GM06990 (cell line): ENCODE measurements at places on chromosomes 2 and 18.
A peak's percentile ranks its signal among the peaks of the same experiment; 100 is the strongest.

DNA sequence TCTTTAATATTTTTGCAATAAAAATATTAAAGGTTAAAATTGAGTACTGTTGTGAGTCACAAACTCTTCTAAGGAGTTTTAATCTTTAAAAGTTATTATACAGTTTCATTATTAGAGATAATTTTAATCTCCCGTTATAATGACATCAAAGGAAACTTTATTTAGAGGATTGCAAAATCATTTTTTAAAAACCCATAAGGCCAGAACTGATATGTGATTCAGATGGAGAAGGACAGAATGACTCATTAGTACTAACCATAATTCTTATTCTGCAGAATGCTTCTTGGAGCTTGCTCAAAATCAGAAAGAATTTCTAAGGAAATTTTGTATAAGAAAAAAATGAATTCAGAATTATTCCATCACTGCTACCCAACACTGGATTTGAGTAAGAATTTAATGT lies 12.5 kb upstream of the HNRNPLL start:
- DNase-seq: no peak

DNA sequence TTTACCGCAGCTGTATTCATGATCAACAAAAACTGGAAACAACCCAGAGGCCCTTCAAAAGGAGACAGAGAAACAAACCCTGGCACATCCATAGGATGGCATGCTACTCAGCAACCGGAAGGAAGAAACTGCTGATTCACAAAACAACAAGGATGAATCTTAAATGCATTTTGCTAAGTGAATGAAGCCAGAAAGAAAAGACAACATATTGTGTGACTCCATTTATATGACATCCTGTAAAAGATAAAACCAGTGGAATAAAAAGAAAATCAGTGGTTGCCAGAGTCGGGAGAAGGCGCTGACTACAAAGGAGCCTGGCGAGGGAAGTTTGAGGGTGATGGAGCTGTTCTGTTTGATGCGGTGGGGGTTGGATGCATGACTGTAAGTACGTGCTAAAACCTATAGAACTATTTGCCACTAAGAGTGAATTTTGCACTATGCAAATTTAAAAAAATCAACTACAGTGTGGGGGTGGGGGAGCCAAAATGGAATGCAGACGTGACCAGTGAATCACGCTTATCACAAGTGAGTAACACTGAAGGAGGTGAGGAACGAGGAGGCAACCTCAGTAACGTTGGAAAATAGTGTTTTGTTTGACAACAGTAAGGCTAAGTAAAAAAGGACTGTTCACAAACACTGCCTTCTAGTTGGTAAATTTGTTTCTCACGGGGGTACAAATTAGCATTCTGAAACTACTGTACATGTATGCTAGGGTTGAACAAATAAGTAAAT lies 108.9 kb downstream of the INHBB start:
- DNase-seq: no peak

DNA sequence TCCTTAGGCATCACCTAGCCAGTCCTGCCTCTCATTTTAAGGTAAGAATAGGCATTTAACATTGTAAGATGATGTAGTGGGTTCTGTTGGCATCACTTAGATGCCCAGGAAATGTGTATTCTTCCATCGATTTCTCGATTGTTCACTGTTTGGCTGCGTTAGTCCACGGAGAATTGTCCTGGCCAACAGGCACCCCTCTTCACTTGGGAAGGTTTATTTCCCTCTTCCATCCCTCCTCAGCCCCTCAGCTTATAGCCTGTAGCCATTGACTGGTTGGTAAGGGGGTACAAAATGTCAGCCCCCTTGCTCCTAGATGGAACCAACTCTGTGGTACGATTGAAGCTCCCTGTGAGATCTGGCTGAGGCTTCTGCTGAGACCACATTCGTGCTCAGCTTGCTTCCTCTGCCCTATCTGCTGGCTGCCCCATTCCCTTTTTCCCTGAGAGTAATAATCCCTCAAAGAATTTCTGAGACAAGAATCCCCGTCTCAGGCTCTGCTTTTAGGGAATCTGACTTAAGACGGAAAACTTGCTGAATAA lies 43.4 kb downstream of the PLEKHA3 start:
- DNase-seq: no peak

- no peak for DNase-seq
These were observed 56.6 kb downstream of the ZNF804A start for GRCh38 chr2:184654945-184655344.

DNA sequence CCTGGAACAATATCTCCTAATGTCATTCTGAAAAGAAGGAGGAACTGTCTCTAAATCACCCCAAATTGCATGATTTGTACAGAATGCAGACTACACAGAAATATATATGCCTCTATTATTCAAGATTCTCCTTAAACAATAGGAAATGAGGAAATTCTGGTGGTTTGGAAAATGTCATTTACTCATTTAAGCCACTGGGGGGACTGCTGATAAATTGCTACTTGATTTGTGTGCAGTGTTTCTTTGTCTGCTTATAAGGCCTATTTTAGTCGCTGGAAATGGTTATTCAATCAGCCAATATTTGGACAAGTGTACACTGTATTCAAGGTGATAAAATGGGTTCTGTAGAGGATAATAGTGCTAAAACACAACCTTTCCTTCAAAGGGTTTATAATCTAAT lies 801.9 kb upstream of the CELF4 start:
- DNase-seq: no peak

DNA sequence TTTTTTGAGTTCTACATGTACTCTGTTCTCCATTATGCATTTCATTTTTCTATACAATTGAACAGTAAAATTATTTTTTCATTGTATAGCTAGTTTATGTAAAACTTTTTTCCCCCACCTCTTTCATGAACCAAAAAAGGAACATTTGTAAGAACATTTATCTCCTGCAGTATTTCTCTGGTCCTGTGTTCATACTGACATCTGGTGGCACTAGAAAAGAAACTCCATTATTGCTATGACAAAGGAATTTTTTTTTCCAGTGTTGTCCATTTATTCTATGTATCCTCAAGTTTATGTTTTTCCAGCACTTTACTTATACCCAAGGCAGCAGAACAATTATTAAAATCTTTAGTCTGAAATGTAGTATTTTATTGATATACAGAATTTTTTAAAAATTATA lies 27.4 kb upstream of the CHAC2 start:
- no peak for DNase-seq

DNA sequence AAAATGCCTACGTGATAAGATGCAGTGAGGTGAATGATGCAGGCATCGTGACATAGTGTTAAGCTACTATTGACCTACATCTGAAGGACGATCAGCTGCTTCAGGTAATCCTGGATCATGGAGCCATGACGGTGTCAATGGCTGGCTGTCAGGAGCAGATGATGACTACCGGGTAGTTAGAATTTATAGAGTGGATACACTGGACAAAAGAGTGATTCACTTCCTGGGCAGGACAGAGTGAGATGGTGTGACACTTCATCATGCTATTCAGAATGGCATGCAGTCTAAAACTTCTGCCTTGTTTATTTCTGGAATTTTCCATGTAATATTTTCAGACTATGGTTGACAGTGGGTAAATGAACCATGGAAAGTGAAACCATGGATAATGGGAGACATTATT lies 29.5 kb downstream of the METTL8 start:
- no peak for DNase-seq

- DNase-seq: no peak
These were observed 22.8 kb downstream of the ASB18 start for GRCh38 chr2:236241181-236242056.

DNA sequence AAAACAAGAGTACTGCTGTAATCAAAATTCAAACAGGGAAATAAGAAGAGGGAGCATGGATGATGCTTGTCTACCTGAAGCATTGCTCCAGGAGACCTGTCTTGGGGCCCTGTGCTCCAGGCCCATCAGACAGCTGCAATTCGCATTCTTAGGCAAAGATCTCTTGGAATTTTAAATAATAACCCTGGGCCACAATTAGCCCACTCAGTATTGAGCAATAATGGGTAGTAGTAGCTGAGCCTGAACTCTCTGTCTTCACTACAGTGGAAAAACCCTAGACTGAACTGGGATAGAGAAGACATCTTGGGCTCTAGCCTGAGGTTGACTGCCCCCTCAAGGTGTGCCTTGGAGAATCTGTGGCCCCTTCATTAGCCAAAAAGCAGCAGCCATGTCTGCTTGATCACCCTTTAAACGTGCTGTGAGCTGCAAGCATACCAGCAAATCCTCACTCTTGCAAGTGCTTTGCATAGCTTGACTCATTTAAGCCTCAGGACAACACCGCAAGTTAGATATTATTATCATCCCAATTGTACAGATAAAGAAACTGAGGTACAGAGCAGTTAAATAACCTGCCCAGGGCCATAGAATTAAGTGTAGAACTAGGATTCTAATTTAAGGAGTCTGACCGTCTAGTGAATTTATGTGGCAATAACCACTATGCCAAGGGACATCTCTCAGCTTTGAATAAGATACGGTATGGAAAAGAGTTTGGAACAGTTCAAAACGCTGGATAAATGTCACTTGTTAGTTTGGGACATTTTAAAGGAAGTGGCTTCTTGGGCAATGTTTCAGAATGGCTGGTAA lies 69.0 kb downstream of the DDX1 start:
- DNase-seq: no peak

DNA sequence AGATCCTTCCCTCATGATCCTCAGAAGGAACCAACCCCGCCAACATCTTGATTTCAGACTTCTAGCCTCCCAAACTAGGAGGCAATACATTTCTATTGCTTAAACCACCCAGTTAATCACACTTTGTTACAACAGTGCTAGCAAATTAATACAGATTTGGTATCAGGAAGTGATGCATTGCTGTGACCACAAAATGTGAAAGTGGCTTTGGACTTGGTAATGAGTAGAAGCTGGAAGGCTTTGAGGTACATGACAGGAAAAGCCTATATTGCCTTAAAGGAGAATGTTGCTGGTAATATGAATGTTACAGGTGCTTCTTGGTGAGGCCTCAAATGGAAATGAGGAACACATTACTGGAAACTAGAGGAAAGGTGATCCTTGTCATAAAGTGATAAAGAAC lies 260.3 kb downstream of the SATB2 start:
- no peak for DNase-seq

GRCh38 chr2:222043897-222044296 lies 254.9 kb downstream of the PAX3 start:
- DNase-seq: no peak

DNA sequence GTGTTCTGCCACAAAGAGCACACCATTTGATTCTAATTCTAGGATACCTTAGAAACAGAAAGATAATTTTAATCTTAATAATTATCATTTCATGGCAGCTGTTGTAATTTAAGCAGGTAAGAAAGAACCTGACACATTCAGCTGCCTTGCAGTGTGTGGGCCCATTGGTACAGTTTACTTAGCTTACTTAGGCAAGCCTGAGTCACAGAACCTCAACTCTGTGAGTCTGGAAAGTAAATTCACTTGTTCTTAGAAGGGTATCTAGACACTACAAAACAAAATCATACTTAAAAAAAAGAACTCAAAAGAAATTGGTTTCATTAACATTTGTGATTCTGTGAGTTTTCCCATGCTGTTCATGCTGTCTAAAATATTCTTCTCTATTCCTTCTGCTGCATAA lies 956.3 kb upstream of the SLC39A10 start:
- no peak for DNase-seq

GRCh38 chr2:79292239-79292957 lies 132.8 kb upstream of the REG3A start:
- no peak for DNase-seq

DNA sequence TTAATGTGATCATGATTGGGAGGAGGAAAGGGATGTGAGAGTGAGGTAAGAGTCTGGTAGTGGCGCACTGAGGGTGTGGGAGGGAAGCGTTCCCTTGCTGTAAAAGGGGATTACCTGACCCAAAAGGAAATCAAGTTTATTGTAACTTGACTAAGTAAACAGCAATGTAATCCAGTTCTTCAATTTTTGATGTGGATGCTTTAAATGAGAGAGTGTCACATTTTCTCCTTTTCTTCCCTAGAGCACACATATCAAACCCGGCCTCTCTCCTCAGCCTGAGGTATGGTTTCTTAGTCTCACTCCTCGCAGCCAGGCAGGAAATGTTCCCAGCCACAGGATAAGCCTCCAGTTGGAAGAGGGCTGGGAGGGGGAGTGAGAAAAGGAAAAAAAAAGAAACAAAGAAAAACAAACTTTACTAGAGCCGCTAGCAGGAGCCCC lies 688 bp upstream of the ARHGAP28 start:
- no peak for DNase-seq

- no peak for DNase-seq
These were observed 107.5 kb downstream of the SLC8A1 start for GRCh38 chr2:40344364-40344763.

- DNase-seq: no peak
These were observed 132.7 kb upstream of the HS6ST1 start for GRCh38 chr2:128451084-128452023.

GRCh38 chr2:69208023-69208595 lies 178.9 kb downstream of the GFPT1 start:
- no peak for DNase-seq

DNA sequence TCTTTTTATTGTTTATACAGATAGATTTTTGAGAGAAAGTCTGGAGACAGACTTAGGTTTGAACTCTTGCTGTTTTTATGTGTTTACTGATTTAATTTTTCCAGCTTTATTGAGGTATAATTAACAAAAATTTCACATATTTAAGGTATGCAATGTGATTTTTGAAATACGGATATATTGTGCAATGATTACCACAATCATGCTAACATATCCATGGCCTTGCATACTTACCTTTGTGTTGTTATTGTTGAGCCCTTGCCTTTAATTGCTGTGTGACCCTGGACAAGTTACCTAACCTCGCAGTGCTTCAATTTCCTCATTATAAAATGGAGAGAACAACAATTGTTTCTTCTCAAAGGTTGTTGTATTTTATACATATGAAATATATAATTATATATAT lies 13.9 kb upstream of the RBMS1 start:
- no peak for DNase-seq

- peak; percentile 56 for DNase-seq
These were observed at the start of gene TFCP2L1 for GRCh38 chr2:121284463-121285449. Gene TFCP2L1, minus strand, starts transcription at chr2:121285202. Its CDS starts 93 bp downstream, at chr2:121285109.

GRCh38 chr2:125745514-125745913 lies 910.4 kb upstream of the GYPC start:
- no peak for DNase-seq

DNA sequence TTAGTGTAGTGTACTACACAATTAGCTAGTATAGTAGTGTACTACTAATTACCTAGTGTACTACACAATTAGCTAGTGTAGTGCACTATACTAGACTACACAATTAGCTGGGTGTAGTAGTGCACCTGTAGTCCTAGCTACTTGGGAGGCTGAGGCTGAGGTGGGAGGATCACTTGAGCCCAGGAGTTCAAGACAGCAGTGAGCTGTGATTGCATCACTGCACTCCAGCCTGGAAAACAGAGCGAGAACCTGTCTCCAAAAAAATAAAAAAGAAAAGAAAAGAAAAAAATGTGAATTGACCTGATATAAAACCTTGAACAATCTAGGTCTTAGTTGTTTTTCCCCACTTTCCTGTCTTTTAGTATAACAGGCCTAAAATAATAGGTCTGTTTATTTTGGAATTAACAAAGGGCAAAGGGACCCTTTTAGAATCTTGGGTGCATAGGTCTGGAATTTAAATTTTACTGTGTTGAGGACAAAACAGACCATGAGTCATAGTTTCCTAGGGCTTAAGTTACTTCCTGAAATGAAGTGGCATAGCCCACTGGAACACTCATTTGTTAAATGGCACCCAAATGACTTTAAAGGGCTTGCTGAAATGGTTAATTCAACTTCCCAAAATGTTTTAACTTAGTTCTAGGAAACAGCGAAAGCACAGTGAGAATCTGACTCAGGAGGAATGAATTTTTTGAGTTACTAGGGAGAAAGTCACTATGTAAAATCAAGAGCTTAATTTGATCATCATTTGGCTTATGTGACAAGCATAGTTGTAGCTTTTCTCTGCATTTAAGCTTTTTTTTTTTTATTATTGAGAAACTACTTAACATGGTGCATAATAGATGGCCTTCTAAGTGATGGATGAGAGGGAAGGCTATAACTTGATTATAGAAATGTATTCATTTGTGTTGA lies 50.7 kb upstream of the ARL5A start:
- DNase-seq: no peak
